ENCODE measurements at places on chromosomes 4 and X.
A peak's percentile ranks its signal among the peaks of the same experiment; 100 is the strongest.

DNA sequence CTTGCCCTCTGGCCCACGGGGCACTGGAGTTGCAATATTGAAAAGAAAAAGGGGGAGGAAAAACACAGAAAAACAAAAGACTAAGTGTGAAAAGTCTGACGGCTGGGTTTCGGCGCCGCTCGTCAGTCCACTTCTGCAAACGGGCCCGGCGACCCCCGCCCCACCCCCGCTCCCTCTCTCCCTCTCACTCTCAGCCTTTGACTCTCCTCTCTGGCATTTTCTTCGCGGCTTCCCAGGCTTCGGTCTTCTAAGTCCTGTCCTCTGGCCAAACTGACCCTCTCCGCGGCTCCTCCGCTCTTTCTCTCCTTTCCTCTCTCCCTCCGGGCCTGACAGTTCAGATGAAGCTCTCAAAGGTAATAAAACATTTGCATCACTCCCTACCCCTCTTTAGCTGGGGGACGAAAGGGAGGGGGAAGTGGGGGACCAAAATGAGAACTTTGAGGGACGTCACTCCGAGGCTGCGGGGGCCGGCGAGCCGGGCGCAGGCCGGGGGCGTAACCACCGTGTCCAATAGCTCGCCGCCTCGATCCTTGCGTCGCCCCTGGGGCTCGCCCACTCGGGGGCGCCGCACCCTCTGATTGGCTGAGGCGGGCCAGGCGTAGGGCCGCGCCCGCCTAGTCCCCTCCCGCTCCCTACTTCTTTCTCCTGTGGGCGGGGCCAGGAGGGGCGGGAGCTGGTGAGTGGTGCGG, at the start of gene NKX6-1:
TSS of gene NKX6-1 (minus strand) at position 358 of the 689 bp plus-strand sequence. CDS start 1,064 bp downstream, outside the sequence.
- no peak for DNase-seq

DNA sequence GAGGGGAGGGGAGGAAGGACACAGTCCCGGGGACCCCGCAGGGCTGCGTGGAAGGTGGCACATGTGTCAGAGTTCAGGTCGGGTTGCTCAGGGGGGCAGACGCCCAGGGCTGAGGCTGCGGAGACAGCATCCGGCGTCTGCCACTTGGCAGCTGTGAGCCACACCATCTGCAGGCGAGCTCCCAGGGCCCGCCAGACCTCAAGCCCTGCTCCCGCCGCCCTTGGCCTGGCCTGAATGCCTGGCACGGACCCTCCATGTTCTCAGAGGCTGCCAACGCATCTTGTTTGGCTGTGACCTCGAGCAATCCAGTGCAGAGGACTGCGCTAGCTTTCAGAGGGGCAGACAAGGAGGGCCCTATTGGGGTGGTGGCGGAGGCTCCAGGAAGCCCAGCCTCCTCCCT, 5.1 kb downstream of the BGN start:
- DNase-seq: no peak

DNA sequence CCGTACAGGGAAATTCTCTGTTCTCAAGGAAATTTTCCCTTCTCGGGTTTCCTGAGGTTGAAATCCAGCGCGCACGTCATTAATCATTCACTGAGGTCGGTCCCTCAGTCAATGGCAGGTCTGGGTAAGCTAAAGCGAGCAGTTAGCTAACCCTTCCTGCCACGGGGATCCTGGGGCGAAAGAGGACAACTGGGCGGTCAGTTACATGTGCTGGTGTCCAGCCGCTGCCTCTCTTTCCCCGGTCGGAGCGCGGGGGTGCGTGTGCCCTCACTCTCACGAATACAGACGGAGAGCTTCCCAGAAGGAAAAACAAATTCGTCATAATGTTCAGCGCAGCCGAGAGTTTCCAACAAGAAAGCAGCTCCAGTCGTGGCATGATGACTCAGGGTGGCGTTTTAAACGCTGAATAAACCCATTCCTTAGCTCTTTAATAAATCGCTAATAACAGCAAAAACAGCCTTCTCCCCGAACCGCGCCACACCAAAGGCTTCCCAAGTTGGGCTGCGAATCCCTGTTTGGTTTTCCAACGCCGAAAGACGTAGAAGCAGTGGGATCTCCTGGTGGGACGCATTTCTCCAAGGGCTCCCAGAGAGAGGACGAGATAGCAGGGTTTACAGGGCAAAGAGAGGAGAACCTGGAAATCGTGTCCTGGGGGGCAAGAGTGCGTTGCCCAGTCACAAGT, 752 bp upstream of the FGF5 start:
- no peak for DNase-seq

DNA sequence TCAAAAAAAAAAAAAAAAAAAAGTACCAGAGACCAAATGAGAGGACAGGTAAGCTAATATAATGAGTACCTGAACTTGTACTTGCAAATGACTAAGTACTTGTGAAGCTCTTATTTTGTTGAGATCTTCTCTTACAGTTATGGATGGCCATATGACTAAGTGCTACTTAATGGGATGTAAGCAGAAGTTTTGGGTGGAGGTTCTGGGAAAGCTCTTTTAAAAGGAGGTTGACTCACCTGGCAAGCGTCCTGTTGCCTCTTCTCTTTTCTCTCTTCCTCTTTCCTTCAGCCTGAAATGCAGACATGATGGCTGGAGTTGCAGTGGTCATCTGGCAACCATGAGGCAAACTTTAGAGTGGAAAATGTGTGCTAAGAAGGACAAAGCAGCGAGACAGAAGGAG, 36.9 kb upstream of the MED14 start:
- no peak for DNase-seq

- no peak for DNase-seq
Observed at GRCh38 chr4:71195924-71196323, 142.9 kb upstream of the SLC4A4 start.

- DNase-seq: no peak
Observed at GRCh38 chr4:22456291-22456690, 59.6 kb downstream of the ADGRA3 start.

- DNase-seq: no peak
Observed at GRCh38 chrX:70172221-70172620, 5.1 kb upstream of the DGAT2L6 start.

- no peak for DNase-seq
Observed at GRCh38 chrX:98962996-98963395, 1447.1 kb downstream of the PCDH19 start.

- DNase-seq: no peak
Observed at GRCh38 chrX:129618997-129619396, 35.8 kb downstream of the APLN start.

GRCh38 chr4:27048429-27049238, 188.0 kb downstream of the STIM2 start:
- DNase-seq: no peak

DNA sequence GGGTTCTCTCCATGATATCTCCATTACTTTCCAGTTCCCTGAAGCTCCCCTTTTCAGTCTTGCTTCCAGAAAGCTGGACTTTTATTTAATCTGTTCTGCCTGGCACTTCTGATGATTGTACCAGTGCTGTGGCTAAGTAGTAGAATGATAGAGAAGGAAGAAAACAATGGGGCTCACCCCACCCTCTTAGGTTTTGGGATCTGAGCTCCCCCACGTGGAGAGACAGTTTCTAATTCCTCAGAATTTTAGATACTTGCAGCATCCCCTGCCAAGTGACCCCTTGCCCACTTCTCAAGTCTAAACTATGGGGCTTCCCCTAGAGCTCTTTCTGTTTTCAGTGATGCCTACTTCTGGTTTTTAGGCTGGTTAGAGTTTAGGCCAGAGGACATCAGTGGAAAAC, 73.9 kb downstream of the GC start:
- DNase-seq: no peak

GRCh38 chrX:66163849-66164411, at the start of gene HEPH:
Gene HEPH, plus strand, starts transcription at chrX:66164247. Its CDS starts 6,324 bp downstream, at chrX:66170571.
- DNase-seq: no peak

DNA sequence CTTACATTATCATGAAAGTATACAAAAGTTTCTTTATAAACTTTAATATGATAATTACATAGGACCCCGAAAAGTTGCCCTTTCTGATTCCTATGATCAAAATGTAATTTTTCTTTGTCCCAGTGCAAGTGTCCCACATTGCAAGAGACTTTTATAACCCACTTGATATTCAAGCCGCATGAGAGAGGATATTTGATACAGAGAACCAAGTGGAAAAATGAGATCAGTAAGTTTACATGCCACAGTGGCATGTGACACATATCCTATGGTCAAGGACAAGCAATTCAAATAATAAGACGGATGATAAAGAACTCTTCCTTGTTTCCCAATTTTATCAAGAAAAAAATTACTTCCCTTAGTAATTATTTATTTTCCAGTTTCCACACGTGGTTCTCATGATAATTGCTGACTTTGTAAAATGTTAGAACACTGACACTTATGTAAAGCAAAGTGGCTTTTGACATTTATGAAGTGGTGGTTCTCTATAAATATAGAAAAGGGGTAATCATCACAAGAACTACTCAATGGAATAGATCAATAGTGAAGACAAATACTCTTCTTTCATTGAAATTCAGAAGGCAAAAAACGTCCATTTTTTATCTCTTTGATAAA, 273.7 kb upstream of the NOCT start:
- no peak for DNase-seq

GRCh38 chr4:10456595-10457254, 501 bp downstream of the ZNF518B start:
- peak; percentile 36 for DNase-seq

DNA sequence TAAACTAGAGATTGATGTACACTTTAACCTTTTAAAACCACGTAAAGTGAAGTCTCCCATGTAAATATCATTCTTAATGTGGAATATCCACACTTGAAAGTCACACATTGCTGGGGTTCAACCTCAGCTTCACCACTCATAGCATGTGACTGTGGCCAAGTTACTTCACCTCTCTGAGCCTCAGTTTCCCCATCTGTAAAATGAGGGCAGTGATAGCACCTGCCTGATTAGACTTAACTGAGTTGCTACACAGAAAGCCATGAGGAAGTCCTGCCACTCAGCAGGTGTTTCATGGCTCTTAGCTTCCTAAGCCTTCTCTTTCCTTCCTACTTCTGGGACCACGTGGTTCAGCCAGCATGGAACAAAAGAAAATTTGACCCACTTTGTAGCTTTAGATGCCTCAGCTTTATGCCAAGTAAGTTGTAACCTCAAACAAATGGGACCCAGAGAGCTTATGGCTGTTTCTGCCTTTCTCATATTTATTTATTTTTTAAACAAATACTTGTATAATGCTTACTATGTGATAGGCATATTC, 277.3 kb upstream of the KLF3 start:
- no peak for DNase-seq

DNA sequence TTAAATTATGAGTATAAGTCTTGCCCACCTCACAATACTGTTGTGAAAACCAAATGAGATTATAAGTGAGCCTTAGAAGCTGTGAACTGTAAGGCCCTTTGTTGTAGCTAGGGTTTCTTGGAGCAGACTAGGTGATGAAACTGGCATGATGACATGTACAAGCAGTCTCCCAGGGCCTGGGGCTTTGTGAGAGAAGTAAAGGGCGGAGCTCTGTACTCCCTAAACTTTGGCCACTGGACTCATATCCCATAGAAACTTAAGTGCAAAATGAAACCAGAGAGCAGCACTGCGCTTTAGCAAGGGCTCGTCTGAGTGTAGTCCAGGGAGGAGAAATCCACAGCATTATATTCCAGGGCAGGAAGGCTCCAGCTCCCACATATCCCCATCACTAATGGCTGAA, 385.6 kb upstream of the FGF16 start:
- DNase-seq: no peak

GRCh38 chr4:133638751-133639150, 489.7 kb downstream of the PCDH10 start:
- no peak for DNase-seq

GRCh38 chr4:47531241-47531953, 46.3 kb downstream of the ATP10D start:
- no peak for DNase-seq

- DNase-seq: no peak
Observed at GRCh38 chr4:161949946-161950725, 213.7 kb downstream of the FSTL5 start.

DNA sequence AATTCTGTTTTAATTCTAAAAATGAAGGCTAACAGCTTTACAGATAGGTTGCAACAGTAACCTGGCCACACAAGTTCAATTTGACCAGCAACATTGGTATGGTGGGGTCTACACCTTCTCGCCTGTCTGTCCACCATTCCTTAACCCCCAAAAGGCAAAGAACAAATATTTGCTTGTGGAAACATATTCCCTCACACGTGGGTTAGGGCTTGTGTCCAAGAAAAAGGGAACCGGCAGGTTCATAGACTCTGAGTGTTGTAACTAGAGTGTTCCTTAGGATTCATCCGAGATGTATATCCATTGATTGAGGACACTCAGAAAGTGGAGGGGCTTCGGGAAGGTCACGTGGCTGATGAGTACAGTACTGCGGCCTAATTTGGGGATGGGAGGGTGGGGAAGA, 54.1 kb downstream of the C4orf51 start:
- no peak for DNase-seq

- DNase-seq: no peak
Observed at GRCh38 chrX:46180258-46180687, 364.9 kb downstream of the ZNF674 start.

DNA sequence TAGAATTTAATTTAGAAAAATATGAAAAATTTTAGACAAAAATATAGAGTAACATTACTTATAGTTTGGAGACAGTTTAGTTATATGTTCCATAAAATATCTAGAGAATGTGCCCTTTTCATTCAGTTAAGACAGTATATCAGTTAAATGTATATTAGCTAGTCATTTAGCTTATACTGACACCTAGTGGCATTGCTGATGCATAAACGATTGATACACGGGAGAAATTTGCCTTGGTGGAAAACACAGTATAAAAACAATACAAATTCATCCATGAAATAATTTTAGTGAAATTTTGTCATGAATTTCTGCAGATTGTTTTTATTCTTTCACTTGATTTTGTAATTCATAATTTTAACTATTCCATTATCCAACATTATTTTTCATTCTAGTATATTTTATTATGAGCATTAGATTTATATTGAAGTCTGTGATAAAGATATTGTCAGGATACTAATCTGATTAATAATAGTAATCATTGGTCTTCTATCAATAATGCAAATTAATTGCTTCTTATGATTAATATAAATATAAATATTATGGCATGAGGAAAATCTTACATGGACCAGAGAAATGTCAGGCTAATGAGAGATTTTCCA, 219.0 kb downstream of the TLL1 start:
- peak; percentile 7 for DNase-seq

DNA sequence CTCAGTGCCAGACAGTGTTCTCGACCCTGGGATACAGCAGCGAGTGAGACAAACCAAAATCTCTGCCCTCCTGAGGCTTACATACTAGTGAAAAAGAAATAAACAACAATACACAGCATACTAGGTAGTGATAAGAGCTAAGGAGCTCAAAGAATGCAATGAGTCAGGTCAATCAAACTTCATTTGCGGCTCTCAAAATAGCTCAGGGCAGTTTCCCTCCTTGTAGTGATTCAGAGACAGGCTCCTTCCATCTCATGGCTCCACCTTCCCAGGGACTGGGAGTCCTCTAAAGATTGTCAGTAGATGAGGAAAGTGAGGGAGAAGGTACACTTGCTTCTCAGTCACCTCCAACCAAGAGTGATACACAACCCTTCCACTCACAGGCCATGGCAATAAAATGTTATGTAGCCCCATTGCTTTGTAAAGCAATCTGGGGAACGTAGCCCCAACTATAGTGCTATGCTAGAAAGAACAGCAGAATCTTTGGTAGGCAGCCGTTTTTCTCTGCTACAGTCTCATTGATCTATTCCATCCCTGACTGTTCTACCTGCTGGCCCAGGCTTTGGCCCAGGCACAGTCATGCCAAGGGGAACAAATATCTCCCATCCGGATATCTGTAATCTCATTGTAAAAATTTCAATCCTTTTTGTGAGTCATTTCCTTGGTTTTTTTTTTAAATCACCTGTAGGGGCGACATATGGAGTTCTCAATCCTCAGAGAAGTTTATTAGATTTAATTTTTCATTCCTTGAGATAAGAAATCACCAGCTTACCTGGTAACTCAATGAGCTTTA, 183.1 kb upstream of the S100G start:
- DNase-seq: no peak

GRCh38 chrX:23292354-23292987, 42.2 kb upstream of the PTCHD1 start:
- DNase-seq: no peak

GRCh38 chr4:174120446-174121295, 162.8 kb downstream of the FBXO8 start:
- peak; percentile 56 for DNase-seq
